ENCODE measurements at places on chromosomes 5 and 9.

GRCh38 chr5:120091376-120091948, 372.6 kb upstream of the PRR16 start:
- no peak for DNase-seq

- no peak for DNase-seq
Observed at GRCh38 chr9:98590101-98590500, 118.6 kb downstream of the GABBR2 start.

GRCh38 chr5:93532370-93532769, 48.6 kb downstream of the NR2F1-AS1 start:
- DNase-seq = peak; percentile 88

DNA sequence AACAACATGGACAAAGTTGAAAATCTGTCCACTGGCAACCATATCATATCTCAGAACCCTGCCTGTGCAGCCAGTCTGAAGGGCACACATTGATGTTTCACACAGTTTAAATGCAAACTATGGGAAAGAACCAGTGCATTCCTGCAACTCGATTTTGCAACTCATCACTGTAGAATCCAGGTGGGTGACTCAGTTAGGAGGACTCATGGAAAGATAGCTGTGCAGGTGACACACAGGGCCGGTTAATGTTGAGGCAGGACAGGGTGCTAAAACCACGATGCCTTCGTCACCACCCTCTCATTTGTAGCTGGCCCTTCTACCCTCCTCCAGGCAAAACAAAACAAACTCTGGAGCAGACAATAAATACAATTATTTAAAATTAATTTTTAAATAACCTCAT, 62.8 kb downstream of the TLE1 start:
- DNase-seq = no peak

DNA sequence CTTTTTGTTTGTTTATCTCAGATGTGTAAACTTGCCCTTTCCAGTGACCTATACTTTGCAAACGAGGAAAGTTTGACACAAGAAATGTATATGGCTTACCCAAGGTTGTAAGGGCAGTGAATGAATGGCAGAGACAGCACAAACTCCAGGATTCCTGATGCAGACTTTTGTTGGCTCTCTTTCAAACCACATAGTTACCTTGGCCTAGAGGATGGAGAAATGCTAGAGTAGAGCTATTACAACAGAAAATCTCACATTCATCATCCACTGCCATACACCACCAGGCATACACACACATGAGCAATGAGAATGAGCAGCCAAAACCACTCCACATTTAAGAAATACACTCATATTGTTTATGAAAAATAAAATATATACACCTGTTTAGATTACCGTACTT, 387.0 kb downstream of the TLR4 start:
- no peak for DNase-seq

DNA sequence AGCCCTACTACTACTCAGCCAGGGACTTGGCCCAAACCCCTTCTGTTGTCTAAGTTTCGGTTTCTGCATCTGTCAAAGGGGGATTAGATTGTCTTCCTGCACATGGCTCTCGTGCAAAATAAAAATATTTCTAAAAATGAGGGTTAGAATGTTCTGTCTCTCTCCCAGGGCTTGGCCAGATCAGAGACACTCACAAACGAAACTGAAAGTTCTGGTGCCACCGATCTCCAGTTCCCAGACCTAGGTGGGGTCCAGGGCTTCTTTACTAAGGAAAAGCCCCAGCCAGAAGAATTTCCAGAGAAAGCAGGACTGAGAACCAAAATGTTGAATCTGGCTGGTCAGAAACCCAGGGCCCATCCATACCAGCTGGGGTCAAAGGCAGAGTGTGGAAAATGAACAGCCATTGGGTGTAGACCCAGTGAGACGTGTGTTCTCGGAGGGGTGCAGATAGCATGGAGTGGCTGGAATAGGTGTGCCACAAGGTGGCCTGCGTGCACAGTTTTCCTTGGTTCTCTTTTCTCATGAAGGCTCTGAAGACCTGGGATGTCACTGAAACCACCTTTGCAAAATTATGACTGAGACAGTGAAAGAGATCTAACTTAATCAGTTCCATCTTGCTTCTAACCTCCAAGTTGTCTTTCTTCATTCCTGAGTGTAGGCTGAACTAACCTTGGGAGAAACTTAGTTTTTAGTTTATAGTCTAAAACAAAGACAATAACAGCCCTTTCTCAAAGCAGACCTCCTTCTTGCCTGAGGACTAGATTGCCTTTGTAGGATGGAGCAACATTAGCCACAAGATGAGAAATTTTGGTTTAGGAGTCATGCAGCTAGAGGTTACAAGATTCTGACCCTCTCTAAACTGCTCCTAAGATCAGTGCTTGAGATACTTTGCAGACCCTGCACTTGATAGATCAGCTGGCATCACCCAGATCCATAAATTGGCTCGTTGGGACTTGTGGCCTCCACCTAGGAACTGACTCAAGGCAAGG, 2.3 kb upstream of the SLC23A1 start:
- DNase-seq = no peak

DNA sequence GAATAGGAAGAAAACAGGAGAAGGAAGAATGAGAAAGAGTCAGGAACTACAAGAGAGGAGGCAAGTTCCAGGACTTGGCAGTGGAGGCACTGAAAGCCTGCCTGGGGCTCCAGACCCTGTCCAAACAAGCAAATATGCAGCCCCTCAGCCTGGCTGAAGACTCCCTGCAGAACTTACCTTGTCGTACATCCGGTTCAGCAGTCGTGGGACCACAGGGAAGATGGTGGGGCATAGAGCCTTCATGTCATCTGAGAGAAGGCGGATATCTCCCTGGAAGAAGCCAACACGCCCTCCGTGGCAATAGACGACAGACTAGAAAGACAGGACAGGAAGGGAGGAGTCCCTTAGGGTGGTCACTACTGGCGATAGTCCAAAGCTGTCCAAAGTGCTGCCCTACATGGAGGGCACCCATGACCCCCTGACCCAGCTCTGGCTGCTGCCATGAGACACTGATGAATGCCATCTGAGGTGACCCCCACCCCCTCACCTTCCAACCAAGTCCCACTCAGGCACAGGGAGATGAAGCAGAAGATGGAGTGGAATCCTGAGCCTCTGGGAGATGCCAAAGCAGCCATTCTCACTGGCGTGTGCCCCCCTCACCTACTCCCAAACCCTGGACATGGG, 27.7 kb upstream of the MEIKIN start:
- no peak for DNase-seq

DNA sequence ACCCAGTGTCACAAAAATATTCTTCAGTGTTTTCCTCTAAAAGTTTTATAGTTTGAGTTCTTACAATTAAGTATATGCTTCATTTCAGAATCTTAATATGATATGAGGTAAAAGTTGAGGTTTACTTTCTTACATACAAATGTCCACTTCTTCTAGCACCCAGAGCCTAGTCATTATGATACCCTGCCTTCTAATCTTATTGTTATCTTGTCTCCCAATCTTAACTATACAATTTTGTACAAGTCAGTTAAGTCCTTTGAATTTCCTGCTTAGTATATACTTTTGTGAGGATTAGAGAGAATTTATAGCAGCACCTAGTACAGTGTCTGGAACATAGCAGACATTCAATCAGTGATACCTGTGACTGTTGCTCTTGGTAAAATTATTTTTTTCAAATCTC, 29.3 kb downstream of the RAD50 start:
- DNase-seq = no peak

- no peak for DNase-seq
Observed at GRCh38 chr5:14551211-14551610, 30.4 kb upstream of the OTULINL start.

- no peak for DNase-seq
Observed at GRCh38 chr5:141150224-141150992, 551 bp downstream of the PCDHB6 start.

GRCh38 chr5:43039471-43040286, 440 bp downstream of the ANXA2R start:
- DNase-seq = peak; percentile 88

GRCh38 chr5:122844136-122844909, 1.1 kb upstream of the SNX24 start:
- no peak for DNase-seq
